GM12864 (cell line): ENCODE measurements at places on chromosomes 1 and 21.

DNA sequence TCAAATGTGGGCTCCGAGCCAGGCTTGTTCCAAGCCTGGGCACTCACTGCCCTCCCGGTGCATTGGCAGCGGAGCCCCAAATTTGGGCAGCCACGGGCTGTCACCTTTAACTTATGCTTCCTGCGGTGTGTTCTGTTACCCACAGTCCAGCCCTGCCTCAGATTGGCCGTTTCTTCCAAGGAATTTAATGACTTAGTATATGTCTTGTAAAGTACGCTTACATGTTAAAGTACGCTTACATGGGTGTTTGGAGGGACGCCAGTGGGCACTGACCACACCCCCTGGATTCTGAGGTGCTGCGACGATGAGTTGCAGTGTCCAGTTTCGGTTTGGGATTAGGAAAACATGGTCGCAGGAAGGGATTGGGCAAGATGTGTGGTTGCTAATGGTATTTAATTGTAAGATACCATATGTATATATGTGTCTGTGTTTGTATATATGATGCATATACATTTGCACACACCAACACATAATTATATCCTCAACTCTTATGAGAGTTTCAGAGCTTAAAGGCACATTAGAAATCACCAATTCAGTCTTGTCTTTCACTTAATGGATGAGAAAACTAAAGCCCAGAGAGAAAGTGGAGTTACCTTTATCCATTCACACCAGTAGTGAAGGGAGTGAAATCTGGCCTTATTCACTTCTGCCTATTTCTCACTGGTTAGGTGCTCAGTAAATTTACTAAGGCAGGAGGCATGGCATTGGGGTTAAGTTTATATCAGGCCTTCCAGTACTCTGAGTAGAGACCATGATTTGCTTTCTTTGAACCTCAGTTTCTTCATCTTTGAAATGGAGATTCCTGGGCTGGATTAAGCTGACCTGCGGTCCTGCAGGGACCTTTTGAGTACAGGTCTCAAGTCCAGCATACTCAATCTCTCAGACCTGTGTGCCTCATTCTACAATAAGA lies 1.0 kb downstream of the SMYD2 start:
- no peak for DNase-seq

DNA sequence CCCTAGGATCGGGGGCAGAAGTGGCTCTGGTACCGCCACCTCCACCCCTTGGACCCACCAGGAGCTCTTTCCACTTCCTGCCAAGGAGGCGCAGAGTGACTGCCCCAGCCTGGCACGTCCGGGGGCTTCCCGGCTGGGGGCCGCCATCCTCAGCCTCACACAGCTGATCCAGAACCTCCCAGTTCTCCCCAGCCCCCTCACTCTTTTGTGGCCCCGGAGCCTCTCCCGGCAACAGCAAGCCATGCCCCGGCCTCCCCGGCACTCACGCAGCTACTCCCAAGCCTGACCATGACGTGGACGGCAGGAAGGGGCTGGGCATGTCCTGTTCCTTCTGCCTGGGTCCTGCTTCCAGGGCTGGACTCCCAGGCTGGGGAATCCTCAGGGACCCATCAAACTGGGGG lies 17.1 kb downstream of the TP73 start:
- DNase-seq, result no peak

GRCh38 chr1:204003536-204003935 lies 69.4 kb upstream of the SOX13 start:
- no peak for DNase-seq

DNA sequence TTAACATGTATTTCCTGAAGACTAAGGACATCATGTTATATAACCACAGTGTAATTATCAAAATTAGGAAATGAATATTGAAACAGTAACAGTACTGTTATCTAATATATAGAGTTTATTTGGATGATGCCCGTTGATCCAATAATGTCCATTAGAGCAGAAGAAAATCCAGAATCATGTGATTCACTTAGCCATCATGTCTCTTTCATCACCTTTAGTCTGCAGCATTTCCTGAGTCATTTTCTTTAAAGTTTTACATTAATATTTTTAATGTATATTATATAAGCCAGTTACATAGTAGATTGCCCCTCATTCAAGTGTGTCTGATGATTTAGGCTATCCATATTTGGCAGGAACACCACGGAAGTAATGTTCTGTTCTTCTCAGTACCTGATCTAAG lies 28.9 kb downstream of the MPZL1 start:
- DNase-seq, result no peak

DNA sequence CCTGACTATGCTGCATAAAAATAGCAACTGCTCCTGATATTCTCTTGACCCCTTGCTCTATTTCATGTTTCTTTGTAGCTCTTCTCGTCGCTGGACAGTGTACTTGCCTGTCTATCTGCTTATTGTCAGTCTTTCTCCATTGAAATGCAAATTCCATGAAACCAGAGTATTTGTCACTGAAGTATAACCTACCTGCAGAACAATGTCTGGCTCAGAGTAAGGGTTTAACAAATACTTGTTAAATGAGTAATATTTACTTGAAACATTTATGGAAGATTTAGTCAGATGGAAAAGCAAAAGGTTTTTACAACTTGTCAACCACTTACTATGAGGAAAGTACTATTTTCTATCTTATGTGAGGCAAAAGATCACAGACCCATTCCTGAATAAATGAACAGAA lies 19.9 kb upstream of the ERICH3 start:
- no peak for DNase-seq

GRCh38 chr1:241401156-241401555 lies 44.2 kb upstream of the RGS7 start:
- DNase-seq, result no peak

DNA sequence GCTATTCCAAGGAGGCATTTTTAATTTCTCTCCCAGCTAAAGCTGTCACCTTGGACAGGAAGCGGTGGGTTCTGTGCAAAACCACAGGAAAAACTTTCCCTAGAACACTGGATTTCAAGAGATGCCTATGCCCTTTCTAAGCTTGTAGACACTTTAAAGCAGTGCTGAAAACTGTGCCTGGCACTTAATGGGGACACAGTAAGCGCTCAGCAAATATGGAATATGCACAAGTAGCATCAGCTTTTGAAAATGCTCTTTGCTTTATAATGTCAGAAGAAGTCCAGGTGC lies 50.9 kb upstream of the TARBP1 start:
- DNase-seq, result no peak

DNA sequence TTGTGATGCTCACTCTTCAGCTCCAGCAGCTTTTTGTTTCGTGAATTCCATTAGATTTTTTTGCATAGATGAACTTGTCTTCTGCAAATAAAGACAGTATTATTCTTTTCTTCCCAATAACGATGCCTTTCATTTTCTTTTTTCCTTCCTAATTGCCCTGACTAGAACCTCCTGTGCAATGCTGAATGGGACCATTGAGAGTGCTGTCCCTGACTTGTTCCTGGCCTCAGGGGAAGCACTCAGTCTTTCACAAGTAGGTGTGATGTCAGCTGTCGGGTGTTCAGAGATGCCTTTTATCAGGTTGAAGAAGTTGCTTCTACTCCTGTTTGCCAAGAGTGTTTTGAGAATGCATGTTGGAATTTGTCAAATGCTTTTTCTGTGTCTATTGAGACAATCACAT lies 64.3 kb upstream of the ADARB1 start:
- no peak for DNase-seq

GRCh38 chr1:113363935-113364334 lies 26.4 kb upstream of the MAGI3 start:
- no peak for DNase-seq

DNA sequence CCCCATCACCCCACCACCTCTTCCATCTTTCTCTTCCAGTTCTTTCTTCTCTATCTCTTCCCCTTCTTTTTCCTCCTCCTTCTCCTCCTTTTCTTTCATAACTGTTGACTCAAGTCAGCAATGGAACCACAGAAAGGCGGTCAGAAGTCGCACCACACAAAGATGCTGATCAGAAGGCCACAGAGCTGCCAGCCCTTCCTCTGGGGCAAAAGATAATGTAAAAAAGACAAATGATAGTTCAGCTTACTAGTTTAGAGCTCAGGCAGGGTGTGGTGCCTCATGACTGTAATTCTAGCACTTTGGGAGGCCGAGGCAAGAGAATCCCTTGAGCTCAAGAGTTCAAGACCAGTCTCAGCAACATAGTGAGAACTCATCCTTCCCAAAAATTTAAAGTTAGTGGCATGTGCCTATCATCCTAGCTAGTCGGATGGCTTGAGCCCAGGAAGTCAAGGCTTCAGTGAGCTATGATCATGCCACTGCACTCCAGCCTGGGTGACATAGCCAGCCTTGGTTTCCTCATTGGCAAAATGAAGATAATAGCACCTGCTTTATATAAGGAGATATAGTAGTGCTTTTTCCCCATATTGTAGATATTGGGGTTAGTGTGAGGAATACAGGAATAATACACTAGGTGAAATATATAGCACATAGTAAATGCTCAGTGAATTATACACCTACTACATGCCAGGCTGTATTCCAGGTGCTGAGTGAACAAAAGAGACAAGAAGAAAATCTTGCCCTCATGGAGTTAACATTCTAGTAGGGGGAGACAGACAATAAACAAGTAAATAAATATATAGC lies 12.5 kb upstream of the IGSF3 start:
- DNase-seq, result no peak

DNA sequence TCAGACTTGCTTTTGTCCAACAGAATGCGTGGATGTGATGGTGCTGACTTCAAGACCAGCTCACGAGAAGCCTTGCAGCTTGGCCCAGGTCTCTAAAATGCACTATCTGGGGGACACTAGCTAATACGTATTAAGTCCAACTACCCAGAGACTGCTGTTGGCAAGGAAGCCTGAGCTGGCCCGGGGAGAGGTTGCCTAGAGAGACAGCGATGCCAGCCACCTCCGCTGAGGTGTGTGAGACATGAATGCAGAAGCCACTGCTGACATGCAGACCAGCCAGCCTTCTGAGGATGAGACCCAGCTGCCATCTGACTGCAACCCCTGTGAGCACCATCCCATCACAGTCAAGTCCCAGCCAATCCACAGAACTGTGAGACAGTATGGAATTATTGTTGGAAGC lies 32.5 kb downstream of the THAP3 start:
- DNase-seq, result no peak

- DNase-seq, result no peak
Observed at GRCh38 chr1:36851087-36851486, 183.2 kb downstream of the GRIK3 start.

- DNase-seq, result no peak
Observed at GRCh38 chr1:105317976-105318375, 1568.3 kb downstream of the AMY1C start.

GRCh38 chr1:5725855-5726585 lies 266.2 kb downstream of the NPHP4 start:
- DNase-seq, result no peak

- DNase-seq, result no peak
Observed at GRCh38 chr1:38686927-38687255, 172.7 kb downstream of the RRAGC start.

- no peak for DNase-seq
Observed at GRCh38 chr1:201593200-201593921, 54.4 kb downstream of the NAV1 start.

DNA sequence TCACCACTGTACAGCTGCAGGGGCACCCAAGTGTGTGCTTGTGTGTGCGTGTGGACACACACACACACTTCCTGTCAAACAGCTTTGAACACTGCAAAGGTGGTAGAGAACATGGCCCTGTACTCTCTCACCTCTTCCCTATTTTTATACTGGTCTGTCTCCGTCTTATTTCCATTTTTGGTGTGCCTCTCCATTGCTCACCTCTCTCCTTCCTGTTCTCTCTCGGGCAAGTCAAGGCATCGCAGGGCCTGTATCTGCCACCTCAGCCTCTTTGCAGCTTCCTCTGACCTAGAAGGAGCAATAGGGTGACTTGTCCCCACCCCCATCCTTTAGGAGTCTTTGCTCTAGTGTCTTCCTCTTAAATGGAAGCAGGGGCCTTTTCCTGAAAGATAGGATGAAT lies 2.2 kb downstream of the SMCP start:
- no peak for DNase-seq

DNA sequence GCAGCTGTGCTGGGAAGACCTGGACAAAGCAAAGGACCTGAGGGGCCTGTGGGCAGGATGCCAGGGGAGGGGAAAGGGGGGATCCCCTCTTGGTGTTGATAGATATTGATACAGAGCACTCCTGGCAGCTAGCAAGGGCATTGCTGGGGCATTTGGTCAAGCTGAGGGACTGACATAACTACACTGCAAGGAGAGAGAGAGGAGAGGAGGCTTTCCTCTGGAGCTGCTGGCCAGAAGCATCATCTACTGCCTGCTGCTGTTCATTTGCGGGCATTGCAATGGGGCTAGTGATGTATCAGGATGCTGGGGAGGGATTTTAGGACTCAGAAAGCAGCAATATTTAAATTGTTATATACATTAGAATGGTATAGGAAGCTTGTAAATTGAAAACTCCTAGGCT lies 142.0 kb downstream of the ZNF648 start:
- DNase-seq, result no peak

DNA sequence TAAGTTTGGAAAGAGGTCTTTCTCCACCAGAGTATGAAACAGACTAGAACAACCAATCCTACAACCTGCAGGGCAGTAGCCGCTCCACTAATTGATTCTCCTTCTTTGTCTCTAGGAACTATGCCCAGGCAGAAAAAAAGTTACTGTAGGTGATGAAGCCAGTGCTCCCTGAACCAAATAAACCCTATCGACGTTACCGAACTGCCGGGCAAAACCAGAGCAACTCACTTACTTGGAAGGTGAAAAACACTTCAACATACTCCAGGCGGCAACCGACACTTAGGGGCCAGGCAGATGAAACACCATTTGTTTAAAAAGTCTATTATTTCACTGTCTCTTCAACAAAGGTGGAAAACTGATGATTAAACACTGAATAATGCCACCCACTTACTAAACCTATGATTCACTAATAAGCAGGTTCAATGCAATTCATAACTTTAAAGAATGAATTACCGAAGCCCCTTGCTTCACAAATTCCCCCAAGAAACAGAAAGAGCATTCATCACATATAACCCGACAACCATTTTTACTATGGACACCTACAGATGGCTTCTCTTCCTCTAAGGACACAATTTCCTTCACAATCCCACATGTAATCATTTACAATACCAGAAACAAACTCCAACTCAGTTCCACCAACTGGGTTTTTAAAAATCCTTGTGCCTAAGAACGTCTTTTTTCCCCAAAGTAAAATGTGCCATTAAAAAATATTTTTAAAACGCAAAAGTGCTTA lies 1.6 kb downstream of the NRIP1 start:
- no peak for DNase-seq

- DNase-seq, result no peak
Observed at GRCh38 chr1:32345289-32345827, 9.3 kb upstream of the MARCKSL1 start.

- DNase-seq, result no peak
Observed at GRCh38 chr1:76480827-76481226, 386.5 kb upstream of the ST6GALNAC5 start.
